ENCODE measurements at places on chromosomes 12 and 14.

DNA sequence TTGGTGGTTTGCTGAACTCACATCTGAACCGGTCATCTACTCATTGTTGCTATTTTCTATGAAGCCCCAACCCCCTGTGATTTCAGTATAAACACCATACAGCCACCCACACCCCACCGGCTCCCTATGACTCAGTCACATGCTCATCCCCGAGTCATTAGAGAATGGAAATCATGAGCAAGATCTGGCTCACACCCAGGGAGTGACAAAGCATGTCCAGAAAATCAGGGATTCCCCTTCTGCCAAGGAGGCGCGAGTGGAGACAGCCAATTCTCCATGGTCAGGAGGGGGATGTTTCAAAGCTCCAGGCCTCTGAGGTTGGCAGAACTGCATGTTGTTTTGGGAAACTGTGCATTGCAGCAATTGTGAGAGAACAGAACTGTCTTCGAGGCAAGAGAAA lies 657.5 kb upstream of the TBX3 start:
- no peak for DNase-seq

DNA sequence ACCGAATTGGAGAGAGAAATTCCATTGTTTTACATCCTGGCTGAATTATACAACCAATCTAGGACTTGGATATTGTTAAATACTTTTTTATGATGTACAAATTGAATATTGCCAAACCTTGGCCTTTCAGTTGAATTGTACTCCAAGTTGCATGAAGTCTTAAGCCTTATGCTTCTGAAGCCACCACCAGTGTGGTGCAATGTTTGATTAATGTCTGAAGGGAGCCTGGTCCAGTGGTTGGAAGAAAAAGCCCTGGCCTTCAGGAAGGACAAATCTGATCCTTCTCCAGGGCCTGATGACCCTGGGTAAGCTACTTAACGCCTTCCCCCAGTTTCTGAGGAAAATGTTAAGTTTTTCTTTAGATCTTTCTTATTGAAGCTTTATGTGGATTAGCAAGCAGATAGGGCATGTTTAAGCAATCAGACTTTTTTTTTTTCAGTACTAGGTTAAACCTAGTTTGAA lies 72.0 kb downstream of the PAPOLA start:
- no peak for DNase-seq

DNA sequence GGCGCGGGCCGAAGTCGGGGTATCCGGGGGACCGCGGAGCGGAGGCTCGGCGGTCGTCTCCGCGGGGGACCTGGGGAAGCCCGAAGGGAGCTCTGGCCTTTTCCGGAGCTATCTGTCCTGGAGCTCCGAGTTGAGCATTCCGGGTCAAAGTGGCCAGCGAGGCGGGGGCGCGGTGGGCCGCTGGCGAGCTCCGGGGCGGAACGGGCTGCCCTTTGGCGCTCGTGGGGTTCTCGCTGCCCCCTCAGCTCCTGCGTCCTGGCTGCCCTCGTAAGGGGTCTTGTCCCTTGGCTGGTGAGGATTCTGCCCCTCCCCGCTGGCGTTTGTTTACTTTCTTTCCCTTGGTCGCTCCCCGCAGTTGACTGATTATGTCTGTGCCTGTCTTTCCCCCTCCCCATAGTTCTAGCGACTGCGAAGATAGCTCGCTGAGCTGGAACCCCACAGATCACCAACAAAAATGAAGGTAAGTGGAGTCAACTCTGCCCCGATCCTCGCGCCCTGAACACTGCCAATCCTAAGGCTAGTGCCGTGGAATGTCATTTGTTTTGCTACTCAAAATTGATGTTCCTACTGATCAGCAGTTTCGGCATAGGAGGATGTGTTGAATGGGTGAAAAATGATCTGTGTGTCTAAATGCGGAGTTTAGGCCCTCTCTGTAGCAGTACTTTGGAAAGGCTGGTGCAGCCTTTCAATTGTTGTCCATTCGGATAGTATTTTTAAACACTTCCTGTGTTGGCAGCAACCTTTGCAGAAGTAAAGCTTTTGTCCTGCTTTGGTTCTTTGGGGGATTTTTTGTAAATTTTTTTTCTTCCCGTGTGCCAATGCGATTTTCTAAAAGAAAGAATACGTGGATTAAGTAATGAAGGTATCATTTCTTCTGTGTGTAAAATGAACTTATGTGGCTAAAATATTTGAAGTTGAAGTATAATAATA lies 1.3 kb downstream of the ARID4A start:
- DNase-seq = no peak

DNA sequence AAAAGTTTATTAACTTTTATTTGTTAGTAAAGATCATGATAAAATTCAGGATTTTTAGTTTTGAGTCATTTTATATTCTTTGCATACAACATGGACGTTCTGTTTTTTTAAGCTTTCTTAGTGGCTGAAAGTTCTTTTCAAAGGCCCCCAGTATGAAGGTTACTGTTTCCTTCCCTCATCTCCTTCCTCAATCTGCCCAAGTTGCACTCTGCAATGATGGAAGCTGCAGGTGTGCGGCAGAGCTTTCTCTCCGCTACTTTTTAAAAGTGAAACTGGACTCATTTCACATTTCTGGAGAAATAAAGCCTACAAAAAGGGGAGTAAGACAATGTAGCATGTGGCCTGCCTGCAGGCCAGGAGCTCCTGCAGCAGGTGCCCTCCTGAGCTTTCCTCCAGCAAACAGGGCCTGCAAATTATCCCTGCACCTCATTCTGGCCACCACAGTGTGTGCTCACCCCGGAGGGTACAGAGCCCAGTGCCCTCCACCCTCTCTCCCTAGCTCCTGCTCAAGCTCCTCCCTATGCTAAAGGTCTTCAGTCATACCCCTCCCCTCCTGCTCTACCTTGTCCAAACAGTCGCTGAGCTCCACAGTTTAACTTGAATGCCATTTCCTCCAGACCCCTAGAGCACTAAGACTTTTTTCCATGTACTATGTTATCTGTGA lies 78.9 kb downstream of the SETD3 start:
- DNase-seq = no peak

DNA sequence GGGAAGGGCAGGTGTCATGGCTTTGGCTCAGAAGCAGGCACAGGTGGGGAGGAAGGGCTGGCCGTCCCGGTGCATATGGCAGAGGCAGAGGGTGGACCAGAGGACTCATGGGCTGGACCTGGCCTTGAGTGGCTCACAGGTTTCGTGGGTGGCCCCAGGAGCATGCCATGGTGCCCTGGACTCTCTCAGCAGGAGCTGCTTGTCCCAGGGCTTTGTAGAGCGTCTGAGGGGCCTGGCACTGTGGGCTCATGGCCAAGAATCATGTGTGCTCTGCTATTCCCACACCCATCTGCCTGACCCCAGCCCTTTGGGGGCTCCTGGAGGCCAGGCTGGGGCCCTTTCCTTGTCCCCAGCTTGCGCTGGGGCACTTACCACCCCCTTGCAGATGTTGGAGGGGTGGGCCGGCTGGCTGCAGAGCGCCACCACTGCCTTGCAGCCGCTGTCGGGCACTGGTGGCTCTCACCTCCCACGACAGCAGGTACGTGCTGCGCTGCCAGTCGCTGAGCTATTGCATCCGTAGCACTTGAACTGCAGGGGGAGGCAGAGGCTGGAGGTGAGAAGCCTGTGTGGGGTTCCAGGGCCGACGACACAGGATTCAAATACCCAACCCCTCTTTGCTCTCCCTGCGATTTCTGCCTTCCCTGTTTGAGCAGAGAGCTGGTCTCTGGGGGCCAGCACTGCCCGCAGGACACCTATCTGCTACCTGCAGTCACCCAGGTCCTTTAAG lies 187.4 kb upstream of the PRMT8 start:
- DNase-seq = no peak

GRCh38 chr14:76090616-76091391 lies 60.9 kb upstream of the GPATCH2L start:
- no peak for DNase-seq

GRCh38 chr12:15163030-15163976 lies 57.9 kb downstream of the RERG start:
- DNase-seq = no peak

GRCh38 chr12:57841445-57841844 lies 5.1 kb downstream of the CTDSP2 start:
- no peak for DNase-seq

GRCh38 chr12:105233041-105233905 lies 2.7 kb downstream of the APPL2 start:
- no peak for DNase-seq

- no peak for DNase-seq
Measured at GRCh38 chr14:31560759-31561154, 447 bp upstream of the NUBPL start.

GRCh38 chr14:44795725-44796124 lies 166.0 kb downstream of the KLHL28 start:
- no peak for DNase-seq

GRCh38 chr12:27672051-27672450 lies 24.2 kb upstream of the REP15 start:
- DNase-seq = no peak

- no peak for DNase-seq
Measured at GRCh38 chr12:115455268-115455681, 771.3 kb upstream of the TBX3 start.

- DNase-seq = no peak
Measured at GRCh38 chr12:51678086-51678724, 87.2 kb downstream of the SCN8A start.

GRCh38 chr12:14710632-14711320 lies 14.4 kb upstream of the GUCY2C start:
- DNase-seq = no peak

DNA sequence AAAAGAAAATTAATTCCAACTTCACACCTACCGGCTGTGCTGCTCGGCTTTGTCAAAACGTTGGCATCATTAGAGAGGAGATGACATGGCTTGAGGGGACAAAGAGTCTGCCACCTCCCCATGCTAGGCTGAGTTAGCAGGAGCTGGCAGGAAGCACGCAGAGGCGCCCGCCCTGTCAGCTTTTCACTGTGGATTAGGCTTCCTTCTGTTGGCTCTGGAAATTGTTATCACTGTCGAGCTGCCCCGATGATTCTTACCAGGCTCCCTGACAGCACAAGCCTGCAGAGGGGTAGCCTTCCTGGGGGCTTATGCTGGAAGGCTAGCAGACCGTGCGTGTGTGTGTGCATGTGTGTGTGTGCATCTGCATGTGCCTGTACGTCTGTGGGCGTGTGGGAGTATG lies 490.9 kb upstream of the TBX3 start:
- no peak for DNase-seq

GRCh38 chr14:101186992-101187815 lies 283.7 kb upstream of the RTL1 start:
- no peak for DNase-seq

DNA sequence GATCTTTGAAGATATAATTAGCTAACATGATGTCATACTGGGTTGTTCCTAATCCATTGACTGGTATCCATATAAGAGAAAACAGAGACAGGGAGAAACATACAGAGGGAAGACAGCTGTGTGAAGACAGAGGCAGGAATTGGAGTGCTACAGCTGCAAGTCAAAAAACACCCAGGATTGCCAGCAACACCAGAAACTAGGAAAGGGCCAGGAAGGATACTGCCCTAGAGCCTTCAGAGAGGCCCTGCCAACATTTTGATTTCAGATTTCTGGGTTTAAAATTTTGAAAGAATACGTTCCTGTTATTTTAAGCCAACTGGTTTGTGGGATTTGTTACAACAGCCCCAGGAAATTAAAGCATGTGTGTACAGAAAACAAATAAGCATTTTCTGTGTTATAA lies 473.7 kb upstream of the FLRT2 start:
- DNase-seq = no peak

DNA sequence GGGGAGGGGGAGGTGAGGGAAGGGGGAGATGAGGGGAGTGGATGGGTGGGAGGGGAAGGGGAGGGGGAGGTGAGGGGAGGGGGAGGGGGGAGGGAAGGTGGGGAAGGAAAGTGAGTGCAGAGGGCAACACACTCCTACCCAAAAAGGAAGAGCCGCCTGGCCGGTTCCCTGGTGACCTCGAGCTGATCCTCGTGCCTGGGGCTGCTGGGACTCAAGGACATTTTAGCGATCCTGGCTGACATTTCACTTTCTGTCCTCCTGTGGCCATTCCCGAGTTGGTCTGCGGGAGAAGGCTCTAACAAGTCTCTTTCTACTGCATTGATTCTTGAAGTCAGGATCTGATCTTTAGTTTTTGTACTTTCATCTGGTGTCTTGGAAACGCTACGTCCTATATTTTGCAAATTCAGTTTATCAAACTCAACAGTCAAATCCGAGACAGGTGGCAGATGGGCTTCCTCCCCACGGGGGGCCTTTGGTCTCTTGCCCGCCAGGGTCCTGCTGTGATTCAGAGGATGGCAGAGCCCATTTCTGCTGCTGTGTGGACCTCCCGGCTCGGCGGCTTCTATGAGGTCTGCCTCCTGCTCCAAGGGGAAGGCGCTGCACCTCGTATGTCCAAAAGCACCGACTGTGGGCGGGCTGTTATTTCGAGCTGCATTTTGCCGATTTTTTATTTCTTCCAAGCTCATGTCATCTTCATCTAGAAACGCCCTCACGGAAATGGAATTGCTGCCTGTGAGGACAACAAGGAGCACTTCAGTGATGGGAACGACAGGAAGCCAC lies 19.1 kb downstream of the PGAM5 start:
- DNase-seq = no peak

DNA sequence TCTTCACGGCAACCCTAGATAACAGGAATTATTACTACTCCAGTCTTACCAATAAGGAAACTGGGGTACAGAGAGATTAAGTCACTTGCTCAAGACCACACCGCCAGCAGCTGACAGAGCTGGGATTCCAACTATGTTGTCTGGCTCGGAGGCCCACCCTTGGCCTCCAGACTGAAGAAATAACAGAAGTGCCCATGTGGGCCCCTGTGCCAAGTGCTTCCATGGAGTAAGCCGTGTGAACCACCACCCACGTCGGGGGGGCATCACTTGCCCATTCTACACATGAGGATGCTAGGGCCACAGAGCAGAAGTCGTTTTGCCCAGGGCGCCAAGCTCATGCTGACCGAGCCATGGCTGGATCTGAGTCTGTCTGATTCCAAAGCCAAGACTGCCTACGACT lies 926 bp upstream of the CMKLR1 start:
- DNase-seq = no peak

GRCh38 chr12:132343294-132344004 lies 14.1 kb upstream of the GALNT9 start:
- no peak for DNase-seq

- no peak for DNase-seq
Measured at GRCh38 chr12:63319386-63319785, 168.4 kb upstream of the AVPR1A start.

DNA sequence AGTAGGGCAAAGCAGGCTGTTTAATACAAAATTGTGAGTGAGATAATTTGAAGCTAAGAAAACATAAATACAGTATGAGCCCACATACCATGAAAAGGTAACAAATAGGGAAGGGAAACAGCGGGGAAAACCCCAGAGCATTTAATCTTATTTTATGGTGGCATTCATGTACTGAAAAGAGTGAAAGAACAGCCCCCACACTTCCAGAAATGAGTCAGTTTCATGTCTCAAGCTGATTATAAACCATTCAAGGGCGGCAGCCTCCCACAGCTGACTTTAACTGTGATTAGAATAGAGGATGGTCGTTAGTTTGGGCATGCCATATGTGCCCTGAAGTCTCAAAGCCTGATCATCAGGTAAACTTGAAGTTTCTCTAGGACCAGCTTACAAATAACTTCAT lies 64.5 kb downstream of the FOXG1 start:
- DNase-seq = no peak

All from stimulated activated CD8-positive, alpha-beta memory T cell treated with anti-CD3 and anti-CD28 coated beads, Interleukin-2, amount 100 ng/mL, for 1 hour (primary cell).